SK-N-DZ (cell line): ENCODE measurements at places on chromosomes 5 and 9.

GRCh38 chr5:42842921-42843641 lies 31.4 kb upstream of the SELENOP start:
- DNase-seq = no peak

GRCh38 chr9:16272776-16273175 lies 597.7 kb downstream of the BNC2 start:
- no peak for DNase-seq

- DNase-seq = no peak
Observed at GRCh38 chr9:127013597-127013996, 99.0 kb downstream of the RALGPS1 start.

DNA sequence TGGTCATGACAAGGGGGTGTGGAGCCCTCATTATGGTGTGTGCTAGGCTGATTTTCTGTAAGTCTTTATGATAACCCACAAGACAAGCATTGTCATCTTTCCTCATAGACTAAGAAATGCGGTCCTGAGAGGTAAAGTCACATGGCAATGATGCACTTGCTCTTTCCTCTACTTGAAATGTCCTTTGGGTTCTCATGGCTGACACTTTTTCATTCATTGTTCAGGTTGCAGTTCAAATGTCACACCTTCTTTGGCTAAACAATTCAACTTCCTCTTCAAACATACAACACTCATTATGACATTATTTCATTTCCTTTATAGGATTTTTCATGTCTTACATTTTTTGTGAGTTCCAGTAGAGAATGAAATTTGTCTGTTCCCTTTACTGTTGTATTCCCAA lies 323.6 kb upstream of the PRR16 start:
- no peak for DNase-seq

DNA sequence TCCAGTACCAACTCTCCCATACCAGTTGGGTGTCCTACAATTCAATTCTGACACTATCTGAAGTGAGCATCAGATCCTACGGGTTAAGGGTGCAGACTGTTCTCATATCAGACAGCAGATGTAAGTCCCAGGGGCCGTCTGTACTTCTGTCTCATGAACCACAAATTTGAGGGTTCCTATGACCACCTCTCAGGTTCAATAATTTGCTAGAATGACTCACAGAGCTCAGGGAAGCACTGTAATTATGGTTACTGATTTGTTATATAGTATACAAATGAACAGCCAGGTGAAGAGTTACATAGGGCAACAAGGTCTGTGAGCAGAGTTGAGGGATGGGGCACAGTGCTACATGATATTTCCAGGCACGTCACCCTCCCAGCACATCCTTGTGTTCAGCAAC lies 499.1 kb downstream of the DMAC1 start:
- no peak for DNase-seq

DNA sequence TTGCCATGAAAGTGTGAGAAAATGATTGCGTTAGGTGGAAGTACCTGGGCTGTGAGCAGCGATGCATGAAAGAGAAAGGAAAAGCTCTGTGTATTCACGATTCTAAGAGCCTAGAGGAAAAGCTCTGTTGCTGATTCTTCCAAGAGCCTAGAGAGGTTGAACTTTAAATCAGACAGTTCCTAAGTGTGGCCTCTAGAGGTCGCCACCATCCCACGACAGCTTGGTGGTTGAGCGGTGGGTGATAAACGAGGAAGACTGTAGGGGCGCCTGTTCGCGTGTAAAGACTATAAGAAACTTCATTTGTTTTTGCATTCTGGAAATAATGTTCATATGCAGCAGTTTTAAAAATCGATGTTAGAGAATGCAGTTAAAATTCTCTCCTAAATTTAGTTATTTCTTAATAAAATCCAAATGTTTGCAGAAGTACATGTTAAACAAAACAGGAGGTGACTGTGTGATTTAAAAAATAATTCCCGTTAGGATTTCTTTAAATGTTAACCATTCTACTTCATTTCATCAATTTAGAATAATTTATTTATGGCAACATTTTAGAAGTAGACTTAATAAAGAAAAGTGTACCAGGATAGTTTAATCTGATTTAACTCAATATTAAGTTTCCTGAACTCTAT lies 107.7 kb downstream of the TENT4A start:
- DNase-seq = peak; percentile 47

GRCh38 chr5:30627945-30628344 lies 565.5 kb upstream of the CDH6 start:
- no peak for DNase-seq

DNA sequence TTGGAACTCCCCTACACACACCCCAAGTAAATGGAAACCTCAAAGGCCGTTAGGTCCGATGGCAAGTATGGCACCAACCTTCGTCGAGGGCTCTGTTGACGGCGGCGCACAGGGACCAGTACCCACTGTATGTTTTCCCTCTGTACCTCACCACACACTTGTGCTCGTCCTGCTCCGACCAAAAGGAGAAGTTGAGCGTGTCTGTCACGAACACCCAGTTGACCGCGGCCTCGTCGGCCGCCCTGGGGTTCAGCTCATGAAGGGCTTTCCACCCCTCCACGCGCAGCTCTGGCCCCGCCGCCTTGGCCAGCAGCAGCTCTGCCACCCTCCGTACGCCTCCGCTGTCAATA lies 24.0 kb downstream of the HNRNPK start:
- DNase-seq = no peak

GRCh38 chr5:24110004-24110615 lies 534.7 kb downstream of the CDH10 start:
- DNase-seq = peak; percentile 40

- DNase-seq = no peak
Observed at GRCh38 chr5:127184851-127185250, 105.7 kb upstream of the MEGF10 start.

GRCh38 chr5:6510132-6510531 lies 61.5 kb downstream of the UBE2QL1 start:
- DNase-seq = no peak

GRCh38 chr9:112921549-112921948 lies 30.9 kb upstream of the SLC46A2 start:
- peak; percentile 66 for DNase-seq

DNA sequence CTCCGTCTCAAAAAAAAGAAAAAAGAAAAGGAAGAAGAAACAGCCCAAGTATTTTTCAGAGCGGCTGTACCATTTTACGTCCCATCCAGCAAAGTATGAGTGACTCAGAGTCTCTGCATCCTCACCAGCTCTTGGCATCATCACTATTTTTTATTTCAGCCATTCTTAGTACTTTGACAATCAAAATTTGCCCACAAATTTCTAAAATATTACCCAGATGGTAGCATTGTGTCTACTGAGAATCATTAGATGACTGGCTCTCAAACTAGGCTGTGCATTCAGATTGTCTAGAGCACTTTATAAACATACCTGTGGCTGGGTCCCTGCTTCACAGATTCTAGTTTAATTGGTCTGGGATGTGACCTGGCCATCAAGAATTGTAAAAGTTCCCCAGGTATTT lies 21.6 kb upstream of the MELK start:
- no peak for DNase-seq

DNA sequence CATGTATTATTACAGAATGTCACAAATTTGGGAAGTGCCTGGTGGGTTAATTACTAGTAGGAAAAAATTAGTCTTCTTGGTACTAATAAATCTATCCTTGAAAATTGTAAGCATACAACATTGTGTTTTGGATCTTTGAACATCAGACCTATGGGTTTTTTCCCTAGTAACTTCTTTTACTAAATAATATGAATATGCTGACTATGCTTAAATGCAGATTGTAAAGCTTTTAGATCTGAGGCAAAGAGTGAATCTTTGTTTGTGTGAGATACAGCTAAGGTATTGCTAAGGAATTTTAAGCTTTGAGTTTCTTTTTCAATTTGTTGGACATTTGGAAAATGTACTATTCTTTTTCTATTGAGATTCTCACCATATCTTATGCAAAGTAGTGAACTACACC lies 390.6 kb upstream of the CCNH start:
- no peak for DNase-seq

DNA sequence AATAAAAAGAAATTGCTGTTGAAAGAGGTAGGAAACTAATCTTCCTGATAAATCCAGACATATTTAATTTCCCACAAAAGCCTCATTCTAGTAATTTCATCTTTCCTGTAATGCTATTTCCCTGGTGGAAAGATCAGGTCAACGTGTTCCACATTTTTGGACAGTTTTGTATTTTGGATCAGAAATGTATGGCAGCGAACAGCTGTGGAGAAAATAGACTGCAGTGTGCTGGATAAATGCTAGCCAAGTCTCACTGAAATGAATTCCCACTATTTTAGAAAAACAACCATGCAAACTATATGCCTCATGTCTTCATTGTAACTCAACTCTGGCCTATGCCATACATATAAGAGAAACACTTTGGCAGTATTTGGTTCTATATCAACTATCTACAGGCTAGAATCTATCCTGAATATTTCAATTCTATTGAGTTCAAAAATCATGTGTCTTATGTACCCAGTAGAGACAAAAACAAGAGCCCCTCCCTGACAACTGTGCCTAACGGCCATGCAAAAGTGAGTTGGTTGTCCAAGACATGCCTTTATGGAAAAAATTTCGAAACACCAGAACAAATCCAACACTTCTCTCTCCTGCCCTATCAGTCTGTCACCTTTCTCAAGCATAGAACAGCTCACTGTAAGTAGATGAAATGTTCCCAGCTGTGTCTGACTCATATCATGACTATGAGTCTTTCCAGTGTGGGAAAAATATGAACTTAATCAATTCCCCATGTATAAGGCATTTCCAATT lies 191.3 kb upstream of the NREP start:
- no peak for DNase-seq

- no peak for DNase-seq
Observed at GRCh38 chr5:159182691-159183090, 26.7 kb downstream of the RNF145 start.

DNA sequence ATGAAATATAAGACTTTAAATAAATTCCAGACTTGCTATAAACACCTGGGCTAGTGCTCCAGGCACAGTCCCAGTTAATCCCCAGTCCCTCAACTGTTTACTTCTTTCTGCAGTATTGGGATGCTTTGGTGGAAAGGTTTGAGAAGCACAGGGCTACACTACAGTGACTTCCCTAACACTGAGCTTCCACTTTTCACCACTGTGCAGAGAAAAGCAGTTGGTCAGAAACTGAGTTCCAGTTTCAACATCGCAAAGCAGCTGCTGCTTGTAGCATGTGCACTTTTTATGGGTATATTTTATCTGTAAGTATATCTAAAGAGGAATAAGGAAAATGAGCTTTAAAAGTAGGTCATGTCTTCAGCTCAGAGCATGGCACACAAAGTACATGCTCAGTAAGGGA lies 339.7 kb downstream of the NTRK2 start:
- no peak for DNase-seq

DNA sequence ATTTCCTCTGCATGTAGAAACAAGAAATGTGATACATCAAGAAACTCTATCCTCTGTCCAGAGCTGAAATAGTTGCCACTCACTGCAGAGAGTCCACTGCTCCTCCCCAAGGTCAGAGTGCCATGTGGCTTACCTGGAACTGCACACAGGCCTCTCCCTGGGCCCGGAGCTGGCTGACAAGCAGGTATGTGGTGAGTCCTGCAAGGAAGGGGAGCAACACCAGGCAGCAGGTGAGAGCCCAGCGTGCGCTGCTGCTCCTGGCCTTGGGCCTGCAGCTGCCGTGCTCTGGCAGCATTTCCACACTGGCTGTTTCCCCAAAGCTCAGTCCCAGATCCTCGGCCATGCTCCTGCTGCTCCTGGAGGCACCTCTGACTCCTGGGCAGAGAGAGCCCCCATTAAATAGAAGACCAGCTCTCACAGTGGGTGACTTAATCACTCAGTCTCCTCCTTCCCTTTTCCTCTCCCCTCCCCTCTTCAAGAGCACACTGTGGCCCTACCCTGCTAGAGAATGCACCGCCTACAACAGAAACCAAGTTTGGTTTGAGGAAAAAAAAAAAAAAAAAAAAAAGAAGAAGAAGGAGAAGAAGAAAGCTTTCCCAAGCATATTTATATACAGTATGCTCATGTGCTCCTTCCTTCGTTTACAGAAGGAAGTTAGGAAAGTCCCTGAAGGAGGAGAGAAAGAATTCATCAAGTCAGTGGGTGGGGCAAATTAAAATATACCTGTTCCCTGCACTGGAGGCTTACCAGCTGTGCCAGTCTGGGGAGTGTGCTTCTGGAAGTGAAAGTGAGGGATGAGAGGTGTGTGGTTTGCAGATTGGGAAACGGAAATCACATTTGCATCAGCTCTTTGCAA lies at the start of gene TNFSF15:
Gene TNFSF15 (minus strand): TSS at position 370 of the 856 bp plus-strand sequence. CDS start 27 bp downstream, at position 343.
- no peak for DNase-seq

DNA sequence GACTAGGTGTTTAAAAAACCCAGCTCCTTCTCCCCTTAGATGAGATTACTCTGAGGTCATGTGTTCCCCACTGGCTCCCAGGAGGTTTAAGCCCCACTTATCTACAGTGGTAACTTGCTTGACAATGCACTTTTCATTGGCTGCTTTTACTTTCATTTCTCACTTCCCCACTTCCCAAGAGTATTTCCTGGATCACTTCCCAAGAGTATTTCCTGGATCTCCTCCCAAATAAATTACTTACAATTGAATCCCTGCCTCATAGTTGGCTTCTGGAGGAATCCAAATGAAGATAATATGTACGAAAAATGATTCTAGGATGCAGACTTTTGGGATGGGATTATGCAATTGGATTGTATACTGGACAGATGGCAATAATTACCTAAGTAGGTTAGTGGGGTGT lies 47.1 kb upstream of the CHSY3 start:
- DNase-seq = no peak

DNA sequence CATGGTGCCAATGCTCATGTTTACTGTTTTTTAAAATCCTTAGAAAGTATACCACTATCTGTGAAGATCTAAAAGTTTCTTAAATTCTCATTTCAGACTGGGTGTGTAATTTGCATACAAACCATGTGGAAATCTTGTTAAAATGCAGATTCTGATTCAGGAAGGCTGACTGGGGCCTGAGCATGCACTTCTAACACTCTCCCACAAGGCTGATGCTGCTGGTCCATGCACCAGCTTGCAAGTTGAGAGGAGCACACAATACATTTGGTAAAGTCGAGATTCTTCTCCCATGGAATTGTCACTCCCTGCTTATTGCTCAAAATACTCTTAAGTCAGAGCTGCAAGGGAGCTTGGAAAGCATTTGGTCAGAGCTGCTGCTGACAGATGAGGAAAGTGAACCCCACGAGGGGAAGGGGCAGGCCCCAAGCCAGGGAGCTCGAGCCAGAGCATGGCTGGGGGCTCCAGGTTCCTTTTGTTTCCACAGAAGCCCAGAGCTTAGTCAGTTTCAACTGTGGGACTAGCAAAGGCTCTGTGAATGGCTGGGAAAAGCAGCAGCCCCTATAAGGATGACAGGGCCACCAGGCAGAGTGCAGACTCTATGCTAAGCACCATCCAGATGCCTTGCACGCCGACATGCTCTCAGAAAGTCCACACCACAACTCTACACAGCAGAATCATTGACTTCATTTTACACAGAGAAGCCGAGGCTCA lies 93.5 kb upstream of the HAND1 start:
- DNase-seq = peak; percentile 45

DNA sequence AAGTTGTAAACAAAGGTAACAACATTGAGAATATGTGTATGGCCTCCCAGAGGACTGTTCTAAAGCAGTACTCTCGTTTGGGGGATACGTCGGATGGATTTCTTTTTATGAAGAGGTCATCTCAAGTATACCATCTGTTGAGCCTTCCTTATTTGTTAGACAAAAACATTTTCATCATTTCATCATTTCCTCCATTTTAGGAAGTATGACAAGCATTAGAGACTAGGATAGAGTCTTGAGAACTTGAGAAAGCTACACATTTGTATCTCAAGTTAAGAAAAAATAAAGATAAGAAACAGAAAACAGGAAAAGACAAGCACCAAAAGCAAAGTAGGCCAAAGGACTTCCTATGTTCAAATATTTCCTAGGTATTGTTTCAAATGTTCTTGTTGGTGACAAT lies 307.0 kb downstream of the EFNA5 start:
- DNase-seq = no peak

- no peak for DNase-seq
Observed at GRCh38 chr9:79043916-79044315, 527.8 kb upstream of the TLE4 start.
